ENCODE measurements at places on chromosomes 13 and 19. TPM values are rescaled to one million over a fixed set of nuclear protein-coding genes. Genes with fewer than 3 reads are reported as not detected.
A peak's percentile ranks its signal among the peaks of the same experiment; 100 is the strongest.

- DNase-seq = peak; percentile 27
Observed at GRCh38 chr13:45048890-45049407, 59.6 kb downstream of the GPALPP1 start.

The JAK3 gene
- polyA plus RNA-seq = 56.8 TPM

DNA sequence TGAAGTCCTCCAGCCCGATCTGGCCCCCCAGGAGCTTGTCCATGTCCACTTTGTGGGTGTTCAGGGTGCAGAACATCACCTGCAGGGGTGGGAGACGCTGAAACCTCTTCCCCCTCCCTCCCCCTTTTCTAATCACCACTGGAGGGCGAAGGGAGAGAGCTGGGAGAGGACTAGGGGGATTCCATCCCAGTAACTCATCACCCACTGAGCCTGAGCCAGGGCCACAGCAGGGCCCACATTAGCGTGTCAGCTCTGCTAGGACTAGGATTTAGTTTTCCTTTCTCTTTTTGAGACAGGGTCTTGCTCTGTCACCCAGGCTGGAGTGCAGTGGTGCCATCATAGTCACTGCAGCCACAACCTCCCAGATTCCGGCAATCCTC is 5.5 kb upstream of the PTGER1 start:
- DNase-seq = no peak

DNA sequence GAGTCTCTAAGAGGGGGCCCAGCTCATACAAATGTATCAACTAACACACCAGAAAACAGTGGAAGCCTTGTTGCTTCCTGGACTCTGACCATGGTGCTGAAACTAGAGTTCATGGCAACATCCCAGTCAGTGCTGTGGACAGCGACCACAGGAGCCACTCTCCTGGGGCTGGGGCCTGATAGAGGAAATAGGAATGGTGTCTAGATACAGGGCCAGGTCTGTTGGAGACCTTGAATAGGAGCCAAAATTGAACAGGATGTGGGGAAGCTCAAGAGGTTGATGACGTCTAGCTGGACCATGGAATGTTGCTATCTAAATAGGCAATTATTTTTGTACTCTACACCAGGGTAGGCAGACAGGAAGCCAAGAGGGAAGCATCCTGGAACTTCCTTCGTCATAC is 21.7 kb downstream of the LILRB4 start:
- DNase-seq = no peak

DNA sequence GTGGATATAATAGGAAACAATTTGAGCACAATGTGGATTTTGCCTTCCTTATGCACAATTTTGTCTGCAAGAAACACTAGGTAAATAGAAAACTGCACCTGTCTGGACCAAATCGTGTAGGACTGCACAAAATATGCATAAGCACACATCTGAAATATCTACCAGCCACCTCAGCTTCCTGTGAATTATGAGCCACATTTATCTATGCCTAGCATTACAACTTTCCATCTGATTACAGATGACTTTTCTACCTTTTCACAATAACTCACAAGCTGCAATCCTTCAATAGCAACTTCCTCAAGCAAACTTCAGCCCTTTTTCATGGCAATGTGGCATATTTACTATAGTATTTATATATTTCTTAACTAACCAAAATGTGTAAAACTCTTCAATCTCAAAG is 5.7 kb upstream of the RFX2 start:
- DNase-seq = no peak

DNA sequence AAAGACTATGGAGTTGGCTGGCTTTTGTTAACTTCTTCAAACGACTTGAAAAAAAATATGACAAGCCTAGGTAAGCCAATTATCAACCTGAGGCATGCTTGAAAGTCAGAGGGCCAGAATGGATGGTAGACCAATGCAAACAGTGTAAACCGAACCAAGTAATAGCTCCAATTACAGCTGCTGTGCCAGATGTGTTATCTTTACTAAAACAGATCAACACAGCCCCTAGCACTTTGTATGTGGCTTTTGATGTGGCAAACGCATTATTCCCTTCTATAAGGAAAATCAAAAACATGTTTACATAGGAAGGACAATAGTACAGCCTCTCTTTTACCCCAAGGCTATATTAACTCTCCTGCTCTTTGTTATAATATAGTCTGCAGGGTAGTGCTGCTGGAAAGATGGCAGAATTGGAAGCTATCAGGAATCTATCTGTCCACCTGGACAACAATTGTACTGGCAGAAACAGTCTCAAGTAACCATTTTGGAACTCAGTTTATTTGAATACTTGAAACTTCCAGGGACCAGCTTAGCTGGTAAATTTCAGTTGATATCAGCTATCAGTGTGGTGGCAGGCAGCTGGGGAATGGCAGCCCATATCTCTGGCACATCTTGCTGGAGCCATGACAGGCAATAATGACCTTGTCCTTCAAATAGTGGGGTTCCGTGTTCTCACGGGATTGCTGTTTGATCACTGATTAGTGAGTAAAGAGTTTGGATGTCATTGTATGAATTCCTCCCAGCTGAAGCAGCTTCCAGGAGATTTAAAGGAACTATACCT is 144.4 kb upstream of the WASF3 start:
- DNase-seq = no peak
